ENCODE measurements at places on chromosomes 1 and 21.
A peak's percentile ranks its signal among the peaks of the same experiment; 100 is the strongest.

- DNase-seq: no peak
Measured at GRCh38 chr1:156486421-156487344, 13.9 kb downstream of the MEF2D start.

GRCh38 chr21:41653954-41654491 lies 112.8 kb downstream of the RIPK4 start:
- DNase-seq: peak; percentile 11

- no peak for DNase-seq
Measured at GRCh38 chr1:1024771-1025699, 5.1 kb downstream of the AGRN start.

GRCh38 chr21:42258150-42258884 lies 39.4 kb downstream of the ABCG1 start:
- DNase-seq: no peak

DNA sequence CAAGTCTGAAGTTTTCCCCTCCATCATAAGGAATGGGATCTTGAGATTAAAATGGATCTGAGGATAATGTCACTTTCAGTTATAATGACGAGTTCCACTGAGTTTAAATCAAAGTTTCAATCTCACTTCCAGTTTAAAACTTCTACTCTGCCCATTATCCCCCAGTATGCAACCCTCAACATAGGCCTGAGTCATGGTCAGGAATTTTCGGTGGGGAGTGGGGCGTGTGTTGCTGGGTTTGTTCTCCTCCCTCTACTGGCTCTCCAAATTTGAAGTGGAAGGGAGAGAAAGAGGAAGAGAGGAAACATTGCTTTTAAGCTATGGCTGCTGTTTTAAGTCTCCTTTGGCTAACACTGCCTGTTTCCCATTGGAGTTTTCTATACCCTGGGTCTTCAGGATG lies 152.9 kb downstream of the TM2D1 start:
- DNase-seq: no peak

All from pulmonary artery endothelial cell (primary cell).